ENCODE measurements at places on chromosomes 7 and 10. TPM values are rescaled to one million over a fixed set of nuclear protein-coding genes. Genes with fewer than 3 reads are reported as not detected.

DNA sequence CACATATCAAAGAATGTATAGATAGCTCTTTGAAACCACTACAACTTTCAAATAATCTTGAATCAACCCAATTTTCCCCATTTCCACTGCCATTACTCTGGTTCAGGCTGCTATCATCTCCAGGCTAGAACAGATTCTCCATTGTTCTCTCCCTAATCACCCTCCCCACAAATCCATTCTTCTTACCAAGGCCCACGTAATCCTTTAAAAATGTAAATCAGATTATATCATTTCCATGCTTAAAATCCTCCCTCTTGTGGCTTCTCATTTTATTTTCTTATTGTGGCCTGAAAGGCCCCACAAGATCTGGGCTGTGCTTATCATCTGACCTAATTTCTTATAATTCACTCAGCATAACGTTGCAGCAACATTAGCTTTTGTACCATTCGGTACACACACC, 3.0 kb upstream of the PON1 start:
- DNase-seq, result no peak
- H3K4me3 ChIP-seq, result no peak overlapping the region
- no peaks in the 10 kb centered on the region for H3K36me3 ChIP-seq
- no peak overlapping the region for H3K27ac ChIP-seq
- no peaks in the 10 kb centered on the region for H3K27me3 ChIP-seq

SPDYE5 gene
- total RNA-seq, result 0.04 TPM

ZPBP gene
- not detected for total RNA-seq

OPN1SW gene
- total RNA-seq, result not detected

MPP7 gene
- 4.8 TPM for total RNA-seq

DNA sequence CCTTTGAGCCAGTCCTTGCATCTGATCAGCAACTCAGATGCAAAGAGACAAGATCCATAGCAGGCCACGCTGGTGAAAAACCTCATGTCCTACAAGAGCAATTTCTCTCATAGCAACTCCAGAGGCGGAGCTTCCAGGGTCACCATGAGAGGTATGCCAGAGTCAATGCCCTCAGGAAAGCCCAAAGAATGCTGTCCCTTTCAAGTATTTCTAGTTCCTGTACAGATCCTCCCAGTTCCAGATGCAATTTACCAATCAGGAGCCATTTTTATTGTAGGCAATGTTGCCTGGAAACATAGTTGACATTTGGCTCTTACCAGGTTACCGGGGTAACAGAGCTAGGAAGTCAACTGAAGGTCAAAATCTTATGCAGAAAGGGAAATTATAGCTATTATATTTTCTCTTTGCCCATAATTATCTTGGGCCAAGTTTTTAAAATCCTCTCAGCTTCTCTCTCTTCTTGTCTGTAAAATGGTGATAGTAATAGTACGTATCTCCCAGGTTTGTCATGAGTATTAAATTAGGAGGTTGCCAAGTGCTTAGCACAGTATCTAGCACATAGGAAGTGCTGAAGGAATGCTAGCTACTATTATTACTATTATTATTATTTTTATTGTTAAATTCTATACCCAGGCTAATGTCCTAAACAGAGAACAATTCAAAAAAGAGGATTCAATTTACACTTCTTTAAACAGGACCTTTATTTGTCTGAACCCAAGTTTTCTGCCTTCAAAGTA, 46.3 kb upstream of the TM9SF3 start:
- H3K4me3 ChIP-seq, result no peak overlapping the region
- no peaks in the 10 kb centered on the region for H3K27me3 ChIP-seq
- no peaks in the 10 kb centered on the region for H3K4me1 ChIP-seq
- no peaks in the 10 kb centered on the region for H3K36me3 ChIP-seq
- no peak overlapping the region for H3K27ac ChIP-seq

JCAD gene
- 33.4 TPM for total RNA-seq

NACAD gene
- 2.3 TPM for total RNA-seq

CPVL gene
- 24.8 TPM for total RNA-seq

CYP2C19 gene
- total RNA-seq, result not detected

- no peaks in the 10 kb centered on the region for H3K27me3 ChIP-seq
- H3K27ac ChIP-seq, result no peak overlapping the region
- H3K36me3 ChIP-seq, result no peaks in the 10 kb centered on the region
- no peak for DNase-seq
Observed at GRCh38 chr7:38190011-38190410, 12.0 kb downstream of the STARD3NL start.

DNA sequence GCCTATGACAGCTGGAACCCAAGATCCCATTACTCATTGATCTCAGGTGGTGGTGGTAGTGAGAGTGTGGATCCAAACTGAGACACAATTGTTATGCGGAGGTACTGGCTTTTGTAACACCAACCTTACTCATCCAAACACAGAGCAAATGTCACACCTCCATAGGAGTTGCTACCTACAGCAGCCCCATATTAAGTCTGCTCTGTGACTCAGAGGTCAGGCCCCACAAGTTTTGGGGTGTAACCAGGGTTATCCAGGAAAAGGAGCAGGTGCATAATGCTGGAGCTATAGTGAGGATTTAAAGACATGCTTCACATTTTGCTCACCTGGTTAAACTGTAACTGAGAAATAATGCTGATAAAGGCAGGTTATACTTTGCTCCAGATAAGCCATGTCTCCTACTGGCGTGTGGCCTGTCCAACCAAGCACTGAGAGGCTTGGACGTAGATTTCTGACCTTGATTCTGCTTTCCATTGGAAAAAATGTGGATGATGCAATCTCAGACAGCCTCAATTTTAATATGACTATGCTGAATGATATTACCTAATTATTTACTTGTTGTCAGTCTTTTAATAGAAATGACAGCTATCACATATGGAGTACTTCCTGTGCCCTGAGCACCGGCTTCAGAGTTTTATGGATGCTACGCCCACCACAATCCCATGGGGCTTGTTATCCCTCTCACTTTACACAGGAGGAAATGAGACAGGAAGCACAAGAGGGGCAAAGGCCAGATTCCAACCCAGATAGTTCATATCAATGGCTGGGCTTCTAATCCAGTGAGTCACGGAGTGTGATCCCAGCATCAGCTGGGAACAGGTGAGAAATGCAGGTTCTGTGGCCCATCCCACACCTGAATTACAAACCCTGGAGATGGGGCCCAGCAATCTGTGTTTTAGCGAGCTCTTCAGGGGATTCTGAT, 181.3 kb downstream of the CHN2 start:
- no peak overlapping the region for H3K27ac ChIP-seq
- H3K4me1 ChIP-seq, result no peaks in the 10 kb centered on the region
- no peak overlapping the region for H3K4me3 ChIP-seq
- H3K27me3 ChIP-seq, result no peaks in the 10 kb centered on the region

- H3K27me3 ChIP-seq, result no peaks in the 10 kb centered on the region
- DNase-seq, result peak; percentile 85
- peak overlapping the region; percentile 97 for H3K27ac ChIP-seq
- no peaks in the 10 kb centered on the region for H3K36me3 ChIP-seq
- peak overlapping the region; percentile 37 for H3K4me3 ChIP-seq
Observed at GRCh38 chr7:130272381-130273080, 5.9 kb downstream of the CPA2 start.

DNA sequence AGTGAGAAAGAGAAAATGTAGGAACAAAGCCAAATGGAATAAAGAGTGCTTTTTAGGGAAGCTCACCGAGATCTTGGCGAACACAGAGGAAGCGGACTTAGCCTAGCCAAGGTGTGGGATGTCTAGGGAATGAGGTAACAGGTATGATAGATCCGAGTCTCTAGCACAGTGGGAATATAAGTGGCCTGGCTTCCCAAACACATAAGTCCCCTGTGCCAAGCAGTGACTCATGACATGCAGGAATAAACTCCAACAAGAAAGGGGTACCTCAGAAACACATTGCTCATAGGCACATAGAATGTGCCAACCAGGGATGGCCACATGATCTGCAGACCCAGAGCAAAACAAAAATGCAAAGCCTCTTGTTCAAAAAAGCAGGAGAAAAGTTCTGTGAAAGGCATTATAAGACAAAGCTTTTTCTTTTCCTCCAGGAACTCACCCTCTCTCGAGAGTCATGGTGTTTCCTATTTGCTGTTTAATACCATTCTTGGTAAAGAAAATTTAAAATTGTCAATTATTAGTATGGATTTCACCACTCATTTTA, 542.5 kb downstream of the GATA3 start:
- DNase-seq, result peak; percentile 4
- no peaks in the 10 kb centered on the region for H3K36me3 ChIP-seq
- H3K27me3 ChIP-seq, result no peaks in the 10 kb centered on the region
- no peaks in the 10 kb centered on the region for H3K4me1 ChIP-seq

- H3K36me3 ChIP-seq, result no peaks in the 10 kb centered on the region
- H3K4me3 ChIP-seq, result no peak overlapping the region
- H3K27me3 ChIP-seq, result no peaks in the 10 kb centered on the region
- DNase-seq, result no peak
- no peak overlapping the region for H3K27ac ChIP-seq
Observed at GRCh38 chr10:67043041-67043440, 117.2 kb downstream of the LRRTM3 start.

DNA sequence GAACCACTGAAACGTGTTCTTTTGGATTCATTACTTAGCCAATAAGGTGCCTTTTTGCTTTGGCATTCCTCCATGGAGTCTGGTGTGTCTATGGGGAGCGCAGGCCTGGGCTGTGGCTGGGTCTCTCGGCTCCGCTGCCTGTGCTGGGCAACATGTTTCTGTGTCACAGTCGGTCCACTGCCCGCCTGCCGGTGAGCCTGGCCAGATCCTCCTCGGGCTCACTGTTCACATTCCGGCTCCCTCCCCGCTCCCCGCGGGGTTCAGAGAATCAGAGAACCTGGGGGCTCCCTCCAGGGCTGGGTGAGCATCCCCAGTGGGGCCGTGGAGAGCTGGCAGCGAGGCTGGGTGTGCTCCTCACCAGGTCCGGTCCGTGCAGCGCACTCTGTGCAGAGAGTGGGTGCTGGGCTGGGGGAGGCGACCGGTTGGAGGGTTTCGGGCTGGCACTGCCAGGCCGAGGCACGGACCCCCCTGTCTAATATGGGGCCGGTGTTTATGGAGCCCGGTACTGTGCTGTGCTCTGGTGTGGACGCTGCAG, 70.4 kb downstream of the INPP5A start:
- DNase-seq, result no peak
- H3K36me3 ChIP-seq, result peaks cover 4% of the 10 kb centered on the region
- no peaks in the 10 kb centered on the region for H3K27me3 ChIP-seq
- H3K4me3 ChIP-seq, result no peak overlapping the region
- peaks cover 49% of the 10 kb centered on the region for H3K4me1 ChIP-seq

- peak; percentile 18 for DNase-seq
- no peaks in the 10 kb centered on the region for H3K36me3 ChIP-seq
- H3K27me3 ChIP-seq, result no peaks in the 10 kb centered on the region
- no peak overlapping the region for H3K27ac ChIP-seq
Observed at GRCh38 chr10:119784340-119785067, 58.7 kb downstream of the INPP5F start.

Measured in muscle of leg (tissue), 16 donors.